ENCODE measurements at places on chromosomes 3 and 15. TPM values are rescaled to one million over a fixed set of nuclear protein-coding genes. Genes with fewer than 3 reads are reported as not detected.

- H3K27ac ChIP-seq, result no peak overlapping the region
- no peak for DNase-seq
- no peaks in the 10 kb centered on the region for H3K36me3 ChIP-seq
- no peak overlapping the region for H3K4me3 ChIP-seq
These were observed 567.9 kb downstream of the GOLGA6L6 start for GRCh38 chr15:19973718-19974117.

GRCh38 chr15:70241561-70242320, 144.0 kb upstream of the TLE3 start:
- peaks cover 3% of the 10 kb centered on the region for H3K27me3 ChIP-seq
- peaks cover 26% of the 10 kb centered on the region for H3K4me1 ChIP-seq
- DNase-seq, result no peak
- no peaks in the 10 kb centered on the region for H3K36me3 ChIP-seq
- H3K27ac ChIP-seq, result no peak overlapping the region
- no peak overlapping the region for H3K4me3 ChIP-seq

- H3K36me3 ChIP-seq, result no peaks in the 10 kb centered on the region
- H3K4me3 ChIP-seq, result no peak overlapping the region
- DNase-seq, result no peak
- H3K27me3 ChIP-seq, result peaks cover 50% of the 10 kb centered on the region
These were observed 2.5 kb downstream of the DNAJB8 start for GRCh38 chr3:128464188-128464587.

DNA sequence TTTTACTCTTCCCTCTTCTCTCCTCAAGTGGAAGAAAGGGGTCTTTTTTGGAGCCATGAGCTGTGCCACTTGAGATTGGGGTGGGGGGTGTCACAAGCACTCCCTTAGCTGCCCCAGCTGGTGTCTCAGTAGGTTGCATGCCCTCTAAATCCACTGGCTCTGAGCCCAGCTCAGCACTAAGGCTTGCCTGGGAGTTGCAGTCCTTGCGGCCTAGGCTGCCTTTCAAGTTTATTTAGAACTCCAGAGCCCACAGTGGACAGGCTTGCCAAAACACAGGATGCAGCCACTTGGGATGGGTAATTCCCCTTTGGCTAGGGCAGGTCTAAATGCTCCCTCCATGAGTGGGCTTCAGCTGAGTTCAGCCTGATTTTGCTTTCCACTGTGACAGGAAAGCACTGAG, 24.7 kb downstream of the C3orf20 start:
- no peak for DNase-seq
- no peaks in the 10 kb centered on the region for H3K36me3 ChIP-seq
- H3K4me3 ChIP-seq, result no peak overlapping the region

- H3K27ac ChIP-seq, result no peak overlapping the region
- H3K4me1 ChIP-seq, result peaks cover 14% of the 10 kb centered on the region
- no peak overlapping the region for H3K4me3 ChIP-seq
- DNase-seq, result peak; percentile 85
- H3K27me3 ChIP-seq, result no peaks in the 10 kb centered on the region
These were observed 159.1 kb downstream of the P3H2 start for GRCh38 chr3:189961522-189962161.

HCN4 gene
- total RNA-seq, result 4.0 TPM

- no peaks in the 10 kb centered on the region for H3K36me3 ChIP-seq
- H3K4me1 ChIP-seq, result peaks cover 9% of the 10 kb centered on the region
- DNase-seq, result no peak
- no peak overlapping the region for H3K27ac ChIP-seq
- H3K4me3 ChIP-seq, result no peak overlapping the region
These were observed 337.5 kb upstream of the THBS1 start for GRCh38 chr15:39243396-39243795.

CFAP91 gene
- 7.0 TPM for total RNA-seq

- no peak for DNase-seq
- no peak overlapping the region for H3K27ac ChIP-seq
- peaks cover 2% of the 10 kb centered on the region for H3K27me3 ChIP-seq
- H3K4me3 ChIP-seq, result no peak overlapping the region
- H3K36me3 ChIP-seq, result no peaks in the 10 kb centered on the region
These were observed 324.6 kb upstream of the TLE3 start for GRCh38 chr15:70422342-70422741.

DNA sequence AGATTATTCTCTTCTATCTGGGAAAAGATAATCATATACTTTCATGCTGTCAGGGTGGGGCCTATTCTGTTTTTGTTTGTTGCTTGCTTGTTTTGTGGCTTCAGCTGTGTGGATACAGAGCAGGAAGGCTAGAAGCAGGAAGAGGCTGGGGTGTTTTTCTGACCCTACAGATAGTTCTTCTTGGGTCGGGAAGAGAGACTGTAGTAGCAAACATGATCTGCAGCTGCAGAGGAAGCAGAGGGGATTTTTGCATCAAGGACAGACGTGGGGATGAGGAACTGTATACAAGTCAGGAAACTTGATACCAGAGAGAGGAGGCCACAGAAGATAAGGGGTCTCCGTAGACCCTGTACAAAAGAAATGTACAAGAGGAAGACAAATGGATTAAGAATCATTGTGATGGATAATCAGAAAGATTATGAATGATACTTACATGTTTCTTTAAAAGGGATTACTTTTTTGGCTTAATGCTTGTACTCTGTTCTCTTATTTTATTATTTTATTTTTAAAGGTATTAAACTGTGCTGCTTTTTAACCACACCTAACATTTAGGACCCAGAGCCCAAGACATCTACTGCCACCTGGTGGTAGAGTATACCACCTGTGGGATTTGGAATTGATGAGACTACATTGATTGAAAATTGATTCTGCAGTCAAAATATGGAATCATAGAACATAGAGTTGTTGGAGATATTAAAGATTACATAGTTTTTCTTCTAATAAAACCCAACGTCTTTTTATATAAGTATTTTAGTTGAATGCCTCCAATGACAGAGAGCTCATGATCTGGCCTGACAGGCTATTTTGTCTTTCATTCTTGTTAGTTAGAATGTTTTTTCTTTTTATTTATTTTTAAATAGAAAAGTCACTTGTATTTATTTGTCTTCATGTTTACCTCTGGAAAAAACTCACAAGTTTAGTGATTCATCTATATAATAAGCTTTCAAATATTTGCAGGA, 87.3 kb upstream of the ROPN1 start:
- no peaks in the 10 kb centered on the region for H3K36me3 ChIP-seq
- H3K27ac ChIP-seq, result no peak overlapping the region
- DNase-seq, result no peak
- no peak overlapping the region for H3K4me3 ChIP-seq
- peaks cover 4% of the 10 kb centered on the region for H3K4me1 ChIP-seq

STXBP5L gene
- 3.0 TPM for total RNA-seq

GRCh38 chr3:70006089-70006488, 6.6 kb downstream of the SAMMSON start:
- H3K36me3 ChIP-seq, result no peaks in the 10 kb centered on the region
- no peak overlapping the region for H3K4me3 ChIP-seq
- no peaks in the 10 kb centered on the region for H3K27me3 ChIP-seq
- H3K27ac ChIP-seq, result no peak overlapping the region
- no peak for DNase-seq
- peaks cover 10% of the 10 kb centered on the region for H3K4me1 ChIP-seq

GRCh38 chr3:45644063-45644790, 45.0 kb upstream of the SACM1L start:
- H3K4me1 ChIP-seq, result peaks cover 53% of the 10 kb centered on the region
- peak overlapping the region; percentile 94 for H3K27ac ChIP-seq
- no peak overlapping the region for H3K4me3 ChIP-seq

- H3K27ac ChIP-seq, result no peak overlapping the region
- peak overlapping the region; percentile 91 for H3K4me3 ChIP-seq
- H3K27me3 ChIP-seq, result no peaks in the 10 kb centered on the region
These were observed 27.5 kb downstream of the MELTF start for GRCh38 chr3:197001972-197002700.

DNA sequence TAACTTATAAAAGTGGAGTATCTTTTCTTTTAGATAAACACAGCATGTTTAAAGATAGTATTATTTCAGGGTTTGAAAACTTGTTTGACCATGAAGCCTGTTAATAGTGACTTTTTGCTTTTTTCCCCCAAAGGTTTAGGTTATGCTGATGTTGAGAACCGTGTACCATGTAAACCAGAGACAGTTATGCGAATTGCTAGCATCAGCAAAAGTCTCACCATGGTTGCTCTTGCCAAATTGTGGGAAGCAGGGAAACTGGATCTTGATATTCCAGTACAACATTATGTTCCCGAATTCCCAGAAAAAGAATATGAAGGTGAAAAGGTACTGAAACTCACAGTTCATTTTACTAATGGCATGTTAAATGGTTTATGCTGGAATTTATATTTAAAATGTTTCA, 5.1 kb downstream of the LACTB start:
- H3K4me1 ChIP-seq, result peaks cover 19% of the 10 kb centered on the region
- no peak for DNase-seq
- H3K27me3 ChIP-seq, result no peaks in the 10 kb centered on the region
- H3K4me3 ChIP-seq, result no peak overlapping the region

NIT2 gene
- total RNA-seq, result 41.5 TPM

- peaks cover 4% of the 10 kb centered on the region for H3K4me1 ChIP-seq
- H3K4me3 ChIP-seq, result no peak overlapping the region
- no peak overlapping the region for H3K27ac ChIP-seq
- peaks cover 3% of the 10 kb centered on the region for H3K27me3 ChIP-seq
These were observed 218.6 kb downstream of the NR2F2 start for GRCh38 chr15:96549136-96549535.

- peaks cover 8% of the 10 kb centered on the region for H3K4me1 ChIP-seq
- H3K36me3 ChIP-seq, result peaks cover 10% of the 10 kb centered on the region
- no peaks in the 10 kb centered on the region for H3K27me3 ChIP-seq
These were observed 18.5 kb downstream of the SHQ1 start for GRCh38 chr3:72829701-72830100.

ATP13A5 gene
- not detected for total RNA-seq

DNA sequence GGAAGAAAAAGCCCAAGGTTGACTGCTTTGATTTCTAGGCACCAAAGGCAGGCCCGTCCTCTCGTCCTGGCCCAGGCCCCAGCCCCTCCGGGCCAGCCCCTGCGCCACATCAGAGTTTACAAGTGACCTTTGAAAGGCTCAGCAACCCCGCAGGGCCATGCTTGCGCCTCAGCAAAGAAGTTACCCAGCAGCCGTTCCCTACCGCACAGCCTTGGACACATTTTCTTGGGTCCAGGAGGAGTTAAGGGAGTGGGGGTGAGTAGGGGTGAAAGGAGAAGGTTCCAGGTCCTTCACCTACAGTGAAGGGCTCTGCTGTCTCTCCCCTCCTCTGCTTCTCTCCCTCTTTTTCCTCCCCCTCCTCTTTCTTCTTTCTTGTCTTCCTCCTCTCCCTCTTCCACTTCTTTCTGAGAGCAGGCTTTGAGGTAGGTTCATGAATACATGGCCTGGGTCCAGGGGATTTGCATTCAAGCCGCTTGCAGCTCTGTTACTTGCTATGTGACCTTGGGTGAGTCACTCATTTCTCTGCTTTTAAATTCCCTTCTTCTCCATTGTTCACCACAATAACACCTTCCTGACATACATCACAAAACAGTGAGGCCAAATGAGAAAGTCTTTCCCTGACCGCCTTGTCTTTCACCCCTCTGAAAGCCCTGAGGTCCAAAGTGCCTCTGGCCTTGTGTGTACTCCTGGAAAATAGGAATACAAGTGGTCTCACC, 223.3 kb upstream of the TPRG1 start:
- H3K27ac ChIP-seq, result peak overlapping the region; percentile 84
- H3K4me3 ChIP-seq, result peak overlapping the region; percentile 90
- H3K4me1 ChIP-seq, result peaks cover 21% of the 10 kb centered on the region
- H3K36me3 ChIP-seq, result no peaks in the 10 kb centered on the region
- no peaks in the 10 kb centered on the region for H3K27me3 ChIP-seq
- DNase-seq, result no peak
